Stimulated activated CD8-positive, alpha-beta memory T cell treated with anti-CD3 and anti-CD28 coated beads, Interleukin-7, amount 100 ng/mL, for 1 hour (primary cell): ENCODE measurements at places on chromosomes 2 and 18.

- no peak for DNase-seq
These were observed 125.8 kb upstream of the GLI2 start for GRCh38 chr2:120609826-120610395.

- no peak for DNase-seq
These were observed 64.8 kb downstream of the TNS1 start for GRCh38 chr2:217938036-217938435.

DNA sequence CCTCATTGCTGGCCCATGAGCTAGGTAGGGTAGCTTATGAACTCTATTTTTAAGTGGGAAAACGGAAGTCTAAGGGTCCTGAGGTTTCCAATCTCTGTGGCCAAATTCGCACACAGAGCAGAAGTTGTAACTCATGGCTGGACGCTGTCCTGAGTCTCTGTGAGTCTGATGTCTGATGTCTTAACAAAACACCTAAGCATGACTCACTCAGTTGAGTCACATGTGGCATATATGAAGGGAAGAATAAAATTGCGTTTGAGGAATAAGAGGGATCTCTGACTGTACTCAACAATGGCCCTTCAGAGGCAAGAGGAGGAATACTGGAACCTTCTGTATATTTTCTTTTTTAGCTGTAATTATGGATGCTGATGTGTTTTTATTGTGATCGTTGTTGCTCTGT, 569.7 kb downstream of the RIT2 start:
- DNase-seq: no peak

GRCh38 chr2:164824872-164825271, 16.8 kb downstream of the COBLL1 start:
- no peak for DNase-seq

DNA sequence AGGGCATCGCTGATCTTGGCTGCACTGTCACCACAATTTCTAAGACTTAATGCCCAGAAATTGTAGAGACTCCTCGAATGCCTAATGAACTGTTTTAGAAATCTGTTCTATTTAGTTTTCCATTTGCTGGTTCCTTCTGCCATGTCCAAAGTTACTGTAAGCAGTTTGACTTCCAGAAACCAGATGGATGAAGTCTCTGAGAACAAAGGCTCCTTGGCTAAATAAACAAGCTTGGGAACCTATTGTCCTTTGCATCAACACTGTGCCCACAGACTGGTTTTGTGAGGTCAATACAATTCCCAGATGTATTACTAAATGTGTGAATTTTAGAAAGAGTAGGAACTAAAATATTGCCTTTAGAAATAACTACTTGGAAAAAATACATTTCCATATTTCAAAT, 600.2 kb downstream of the NYAP2 start:
- no peak for DNase-seq

DNA sequence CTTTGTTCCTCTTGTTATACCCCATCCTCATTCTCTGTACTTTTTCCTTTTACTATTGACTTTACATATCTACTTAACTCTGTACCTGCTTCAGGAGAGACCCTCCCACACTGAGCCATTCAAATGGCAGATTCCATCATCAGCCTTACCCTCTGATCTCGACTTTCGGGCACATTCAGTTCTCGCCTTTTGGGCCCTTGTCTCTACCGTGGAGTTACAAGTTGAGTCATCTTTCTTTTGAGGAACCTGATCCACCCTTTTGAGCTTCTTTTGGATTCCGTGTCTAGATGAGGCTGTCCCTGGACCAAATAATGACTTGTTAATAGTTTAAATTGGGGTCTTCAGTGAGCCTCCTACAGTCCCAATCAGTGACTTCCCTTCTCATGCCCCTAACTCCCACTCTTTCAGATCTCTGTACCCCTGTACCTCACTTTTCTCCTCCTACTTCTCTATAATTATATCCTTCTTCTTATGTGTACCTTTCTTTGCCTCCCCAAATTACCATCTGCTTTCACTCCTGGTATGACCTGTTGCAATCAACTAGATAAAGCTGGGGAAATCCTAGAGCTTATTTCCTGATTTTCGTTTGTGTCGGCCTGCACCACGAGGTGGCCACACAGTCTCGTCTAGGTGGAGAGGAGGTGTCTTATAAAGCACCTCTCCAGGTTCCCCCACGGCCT, 17.2 kb downstream of the SP110 start:
- no peak for DNase-seq

GRCh38 chr2:159119652-159120257, 151.3 kb downstream of the TANC1 start:
- DNase-seq: no peak

- DNase-seq: no peak
These were observed 81.0 kb downstream of the APLF start for GRCh38 chr2:68548396-68548795.

DNA sequence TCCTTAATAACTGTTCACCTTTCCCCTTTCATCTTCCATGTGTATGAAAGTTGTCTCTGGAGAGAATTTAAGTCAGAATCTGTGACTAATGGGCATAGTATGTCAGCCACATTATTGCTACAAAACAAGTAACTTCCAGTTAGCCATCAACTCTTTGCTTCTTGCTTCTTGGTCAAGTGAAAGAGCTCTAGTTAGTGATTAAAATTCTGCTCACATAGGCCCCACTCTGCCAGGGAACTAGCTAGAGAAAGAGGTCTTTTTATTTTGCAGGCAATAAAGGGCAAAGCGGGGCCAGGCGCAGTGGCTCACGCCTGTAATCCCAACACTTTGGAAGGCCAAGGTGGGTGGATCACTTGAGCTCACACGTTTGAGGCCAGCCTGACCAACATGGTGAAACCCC, 64.6 kb downstream of the COLEC12 start:
- no peak for DNase-seq

DNA sequence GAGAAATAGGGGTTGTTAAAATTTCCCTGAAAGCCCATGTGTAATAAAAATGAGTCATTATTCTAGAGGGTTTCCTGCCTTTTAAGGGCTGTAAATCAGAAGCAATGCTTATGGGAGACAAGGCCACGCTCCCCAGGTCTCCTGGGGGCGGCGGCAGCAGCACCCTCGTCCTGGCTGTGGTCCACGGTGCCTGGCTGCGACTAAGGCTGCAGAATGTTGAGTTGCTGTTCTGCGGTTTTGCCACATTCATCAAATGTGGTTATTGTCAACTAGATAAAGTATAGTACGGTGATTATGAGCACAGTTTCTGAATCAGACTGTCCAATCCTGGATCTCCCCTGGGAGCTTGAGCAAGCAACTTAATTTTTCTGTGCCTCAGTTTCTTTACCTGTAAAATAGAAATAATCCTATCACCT, 11.9 kb upstream of the AGFG1 start:
- peak; percentile 21 for DNase-seq

DNA sequence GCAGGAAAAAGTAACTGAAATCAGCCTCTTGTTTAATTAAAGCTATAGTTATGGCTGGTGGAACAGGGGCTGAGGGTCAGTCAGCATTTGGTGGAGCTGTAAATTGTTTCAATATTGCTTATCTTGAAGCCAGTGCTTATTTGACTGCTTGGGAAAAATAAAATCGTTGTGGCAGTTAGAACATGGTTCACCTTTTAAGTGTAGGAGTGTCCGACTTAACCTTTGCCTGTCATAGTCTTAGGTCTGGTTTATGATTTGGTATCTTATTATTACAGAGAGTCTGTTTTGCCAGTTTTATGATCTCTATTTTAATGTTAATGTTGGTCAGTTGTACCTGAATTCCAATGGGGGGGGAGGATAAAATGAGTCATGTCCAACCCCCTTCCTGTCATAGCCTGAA, 27.2 kb upstream of the NOL4 start:
- no peak for DNase-seq

GRCh38 chr2:219218217-219218731, 484 bp downstream of the ABCB6 start:
- DNase-seq: no peak

DNA sequence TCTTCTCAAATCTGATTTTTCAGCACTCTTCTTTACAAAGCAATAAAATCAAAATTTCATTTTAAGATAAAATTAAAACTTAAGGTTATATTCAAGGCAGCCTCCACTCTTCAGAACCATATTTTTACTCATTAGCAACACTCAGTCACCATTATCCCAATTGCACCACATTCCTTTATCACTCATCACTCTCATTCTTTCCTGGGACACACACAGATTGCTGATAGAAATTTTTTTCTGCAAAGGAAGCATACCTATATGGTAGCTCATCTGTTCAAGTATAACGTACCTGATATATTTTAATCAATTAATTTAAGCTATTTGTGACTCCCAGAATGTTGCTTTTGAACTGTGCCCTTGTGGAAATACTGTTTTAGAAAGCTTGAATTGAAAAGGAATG, 1559.3 kb upstream of the ZEB2 start:
- no peak for DNase-seq

GRCh38 chr18:21914739-21915319, 174.2 kb downstream of the MIB1 start:
- DNase-seq: no peak

DNA sequence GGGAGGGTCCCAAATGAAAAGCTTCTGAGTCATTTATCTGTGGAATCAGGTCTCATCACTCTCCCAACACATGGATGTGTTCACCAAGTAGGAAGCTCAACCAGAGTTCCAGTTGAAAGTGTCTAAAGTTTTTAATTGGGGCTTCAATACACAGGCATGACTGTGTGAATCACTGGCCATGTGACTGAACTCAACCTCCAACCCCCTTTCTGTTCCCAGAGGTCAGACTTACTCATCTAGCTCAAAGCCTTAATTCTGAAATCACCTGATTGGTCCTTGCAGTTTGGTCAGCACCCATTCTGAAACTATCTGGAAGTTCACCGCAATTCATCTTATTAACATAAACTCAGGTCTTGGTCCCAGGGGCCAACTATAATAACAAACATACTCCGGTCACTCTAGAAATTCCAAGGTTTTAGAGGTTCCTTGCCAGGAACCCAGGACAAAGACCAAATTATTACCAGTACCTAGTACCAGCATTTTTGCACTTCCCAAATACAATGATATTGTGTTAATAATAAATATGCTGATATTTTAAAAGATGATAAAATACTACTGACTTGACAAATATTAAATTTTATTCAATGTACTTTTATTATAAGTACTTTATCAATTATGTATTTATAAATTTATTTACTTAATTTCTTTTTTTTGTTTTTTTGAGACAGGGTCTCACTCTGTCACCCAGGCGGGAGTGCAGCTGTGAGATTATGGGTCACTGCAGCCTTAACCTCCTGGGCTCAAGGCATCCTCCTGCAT, 10.7 kb upstream of the RBM45 start:
- DNase-seq: no peak

DNA sequence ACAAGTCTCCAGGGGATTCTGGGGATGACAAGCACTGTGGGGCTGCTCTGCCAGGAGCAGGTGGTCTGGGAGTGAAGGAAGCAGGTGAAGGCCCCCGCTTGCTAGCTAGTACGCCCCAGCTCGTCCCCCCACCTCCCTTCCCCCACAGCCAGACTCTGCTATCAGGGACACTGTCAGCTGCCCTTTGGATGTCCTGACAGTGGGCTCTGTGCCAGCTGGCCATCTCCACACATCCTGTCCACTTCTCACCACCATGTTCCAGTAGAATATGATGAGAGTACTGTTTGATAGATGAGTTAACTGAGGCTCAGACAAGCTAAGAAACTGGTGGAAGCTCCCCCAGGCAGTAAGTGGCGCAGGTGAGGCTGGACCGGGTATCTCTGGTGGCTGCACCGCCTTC, 276.2 kb downstream of the CELF4 start:
- DNase-seq: no peak

DNA sequence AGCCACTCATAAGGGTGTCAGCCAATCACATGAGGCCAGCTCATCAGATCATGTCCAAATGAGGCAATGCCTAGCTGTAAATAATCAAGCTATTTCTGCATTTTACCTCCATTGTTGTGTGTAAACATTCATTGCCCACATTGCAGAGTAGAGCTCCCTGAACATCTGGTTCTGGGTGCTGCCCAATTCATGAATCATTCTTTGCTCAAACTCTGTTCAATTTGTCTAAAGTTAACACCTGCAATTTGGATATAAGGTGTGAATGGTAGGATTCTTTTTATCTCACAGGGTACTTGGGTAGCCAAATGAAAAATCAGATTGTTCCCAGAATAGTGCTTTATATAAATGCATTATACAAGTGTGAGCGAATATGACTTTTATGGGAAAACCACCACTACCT, 345.5 kb upstream of the NT5C1B start:
- no peak for DNase-seq

- DNase-seq: no peak
These were observed 278.9 kb downstream of the TGIF1 start for GRCh38 chr18:3728704-3729437.

GRCh38 chr2:134295441-134295840, 41.6 kb downstream of the MGAT5 start:
- DNase-seq: no peak

DNA sequence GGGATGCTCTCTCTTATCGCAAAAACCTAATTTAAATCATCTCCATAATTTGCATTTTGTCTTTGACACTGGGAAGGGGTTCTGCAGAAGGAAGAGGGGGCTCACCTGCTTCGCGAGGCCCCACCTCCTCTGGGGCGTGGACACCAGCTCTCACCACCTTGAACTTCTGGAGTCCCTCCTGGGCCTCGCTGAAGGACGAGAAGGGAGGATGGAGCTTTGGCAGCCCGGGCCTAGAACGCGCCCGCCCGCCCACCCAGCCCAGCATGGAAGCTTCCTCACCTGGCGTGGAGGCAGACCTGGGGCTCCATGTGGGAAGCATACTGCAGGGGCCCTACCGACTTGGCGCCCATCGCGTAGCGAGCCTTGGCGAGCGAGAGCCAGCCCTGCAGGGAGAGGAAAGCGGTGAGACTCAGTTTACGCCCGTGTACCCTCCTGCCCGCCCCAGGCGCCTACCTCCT, 1.1 kb upstream of the IMP4 start:
- no peak for DNase-seq

DNA sequence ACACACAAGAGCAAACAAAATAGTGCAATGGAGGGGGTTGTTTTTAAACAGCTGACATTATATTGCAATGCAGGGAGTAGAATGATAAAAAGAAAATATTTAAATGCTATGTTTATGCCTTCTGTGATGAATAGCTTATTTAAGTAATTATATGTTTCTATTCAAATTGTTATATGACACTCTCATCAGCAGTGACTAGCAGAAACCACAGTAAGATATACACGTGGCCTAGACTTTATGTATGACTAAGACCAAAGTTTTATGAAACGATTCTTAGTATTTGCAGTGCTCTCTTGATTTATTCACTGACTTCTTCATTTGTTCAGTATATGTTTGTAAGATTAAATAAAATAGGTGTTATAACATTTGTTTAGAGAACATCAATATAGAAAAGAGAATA, 26.1 kb upstream of the C1D start:
- DNase-seq: no peak

GRCh38 chr2:144310484-144310883, 209.4 kb downstream of the ZEB2 start:
- no peak for DNase-seq

- no peak for DNase-seq
These were observed 32.6 kb downstream of the VIT start for GRCh38 chr2:36729067-36729466.

DNA sequence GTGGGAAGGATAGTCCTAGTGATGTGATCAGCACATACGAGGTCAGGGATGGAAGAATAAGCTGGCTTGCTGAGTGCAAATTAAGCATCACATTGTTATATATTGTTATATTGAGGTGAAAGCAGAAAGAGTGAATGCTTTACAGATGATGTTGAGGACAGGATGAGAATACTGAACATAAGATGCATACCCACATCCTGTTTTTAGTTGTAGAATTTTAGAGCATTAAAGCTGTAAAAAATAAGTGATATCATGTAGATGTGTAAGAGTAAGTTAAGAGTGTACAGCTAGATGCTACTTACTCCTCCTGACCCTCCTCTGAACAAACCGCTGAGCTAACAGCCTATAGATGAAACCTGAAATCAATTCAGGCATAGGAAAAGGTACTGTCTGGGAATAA, 271.0 kb upstream of the KCNJ3 start:
- DNase-seq: no peak
